Nephron progenitor cell (in vitro differentiated cells): ENCODE measurements at places on chromosomes 7 and 10.

GRCh38 chr10:86373251-86373650 is 6.7 kb upstream of the GRID1 start:
- no peak for DNase-seq
- no peaks in the 10 kb centered on the region for H3K36me3 ChIP-seq
- no peak overlapping the region for H3K27ac ChIP-seq
- peaks cover 84% of the 10 kb centered on the region for H3K27me3 ChIP-seq

- peaks cover 5% of the 10 kb centered on the region for H3K27me3 ChIP-seq
- peaks cover 22% of the 10 kb centered on the region for H3K4me1 ChIP-seq
- no peak overlapping the region for H3K27ac ChIP-seq
- H3K4me3 ChIP-seq, result no peak overlapping the region
Measured at GRCh38 chr7:39535064-39535463, 31.1 kb upstream of the YAE1 start.

DNA sequence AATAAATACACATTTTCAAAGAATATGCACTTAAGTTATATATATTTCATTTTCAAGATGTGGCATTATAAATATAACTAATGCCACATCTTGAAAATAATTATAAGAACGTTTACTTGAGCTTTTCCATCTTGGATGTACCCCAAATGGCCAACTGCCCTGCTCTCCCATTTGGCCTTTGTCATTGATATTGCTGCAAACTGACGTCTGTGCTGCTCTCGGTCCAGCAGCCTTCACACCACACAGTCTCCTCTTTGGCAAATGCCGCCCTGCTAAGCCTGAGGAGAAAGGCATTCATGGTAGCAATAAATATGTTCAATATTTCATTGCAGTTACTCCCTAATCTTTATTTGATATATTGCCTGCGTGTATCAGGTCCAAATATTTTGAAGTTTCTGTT is 384.6 kb upstream of the ADARB2 start:
- H3K4me1 ChIP-seq, result peaks cover 48% of the 10 kb centered on the region
- peaks cover 4% of the 10 kb centered on the region for H3K27me3 ChIP-seq
- H3K27ac ChIP-seq, result no peak overlapping the region
- H3K36me3 ChIP-seq, result no peaks in the 10 kb centered on the region
- H3K4me3 ChIP-seq, result no peak overlapping the region

DNA sequence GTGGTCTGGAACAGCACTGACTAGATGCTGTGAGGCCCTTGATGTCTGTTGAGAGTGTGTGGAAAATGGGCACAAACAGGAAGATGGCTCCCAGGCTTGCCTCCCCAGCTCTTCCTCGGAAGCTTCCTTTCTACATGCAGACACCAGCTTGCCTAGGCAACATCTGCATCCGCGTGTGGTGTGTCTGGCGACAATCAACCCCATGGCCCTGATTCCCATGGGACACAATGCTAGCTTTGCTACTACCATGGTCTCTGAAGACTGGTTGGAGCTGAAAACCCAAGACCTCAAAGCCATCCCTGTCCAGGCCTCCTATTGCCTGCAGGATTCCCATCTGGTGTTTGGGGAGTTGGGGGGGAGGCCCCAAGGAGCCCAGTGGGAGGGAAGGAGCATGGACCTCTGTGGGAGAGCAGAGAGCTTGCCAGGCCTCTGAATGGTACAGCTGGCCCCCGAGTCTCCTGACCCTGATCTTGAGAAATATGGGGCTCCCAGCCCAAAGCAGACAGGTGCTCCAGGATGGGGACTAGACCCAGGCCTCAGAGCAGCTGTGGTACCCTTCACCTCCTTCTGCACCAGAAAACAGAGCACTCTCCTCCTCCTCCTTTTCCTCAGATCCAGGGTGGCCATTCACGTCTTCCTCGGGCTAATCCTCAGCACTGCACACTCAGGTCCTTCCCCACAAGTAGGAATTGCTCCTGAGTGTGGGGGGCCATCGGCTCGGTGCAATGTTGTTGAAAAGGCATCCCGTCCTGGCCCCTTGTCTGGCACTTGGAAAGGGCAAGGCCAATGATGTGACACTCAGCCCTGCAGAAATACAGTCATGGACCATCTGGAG is 57.6 kb downstream of the ARHGAP22 start:
- no peak overlapping the region for H3K4me3 ChIP-seq
- no peak for DNase-seq
- H3K4me1 ChIP-seq, result no peaks in the 10 kb centered on the region
- H3K27ac ChIP-seq, result no peak overlapping the region

GRCh38 chr7:27210441-27211083 is 10.7 kb upstream of the HOXA13 start:
- DNase-seq, result peak; percentile 79
- H3K4me3 ChIP-seq, result peak overlapping the region; percentile 68
- no peaks in the 10 kb centered on the region for H3K36me3 ChIP-seq
- H3K27ac ChIP-seq, result no peak overlapping the region
- peaks cover 16% of the 10 kb centered on the region for H3K4me1 ChIP-seq

DNA sequence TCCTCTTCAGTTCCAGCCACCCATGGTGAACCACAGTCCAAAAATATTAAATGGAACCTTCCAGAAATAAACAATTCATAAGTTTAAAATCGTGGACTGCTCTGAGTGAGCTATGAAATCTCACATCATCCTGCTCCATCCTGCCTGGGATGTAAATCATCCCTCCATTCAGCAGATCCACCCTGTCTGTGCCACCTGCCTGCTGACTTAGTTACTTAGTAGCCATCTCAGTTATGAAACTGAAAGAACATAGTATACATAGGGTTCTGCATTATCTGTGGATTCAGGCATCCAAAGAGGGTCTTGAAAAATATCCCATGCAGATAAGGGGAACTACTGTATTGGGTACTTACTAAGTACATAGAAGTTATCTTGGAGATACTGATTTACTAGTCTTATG is 89.0 kb downstream of the ST8SIA6 start:
- no peaks in the 10 kb centered on the region for H3K27me3 ChIP-seq
- peaks cover 66% of the 10 kb centered on the region for H3K36me3 ChIP-seq
- no peaks in the 10 kb centered on the region for H3K4me1 ChIP-seq
- no peak for DNase-seq
- peak overlapping the region; percentile 59 for H3K27ac ChIP-seq
- no peak overlapping the region for H3K4me3 ChIP-seq

GRCh38 chr7:138350701-138351357 is 109.2 kb upstream of the TRIM24 start:
- H3K36me3 ChIP-seq, result peaks cover 6% of the 10 kb centered on the region
- H3K27me3 ChIP-seq, result no peaks in the 10 kb centered on the region

DNA sequence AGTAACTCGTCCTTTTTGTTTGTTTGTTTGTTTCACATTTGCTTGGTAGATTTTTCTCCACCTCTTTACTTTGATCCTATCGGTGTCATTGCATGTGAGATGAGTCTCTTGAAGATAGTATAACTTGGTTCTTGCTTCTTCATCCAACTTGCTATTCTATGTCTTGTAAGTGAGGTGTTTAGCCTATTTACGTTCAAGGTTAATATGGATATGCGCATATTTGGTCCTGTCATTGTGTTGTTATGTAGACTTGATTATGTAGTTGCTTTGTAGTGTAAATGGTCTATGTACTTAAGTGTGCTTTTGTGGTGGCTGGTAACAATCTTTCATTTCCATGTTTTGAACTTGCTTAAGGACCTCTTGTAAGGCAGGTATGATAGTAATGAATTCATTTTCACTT is 192.8 kb upstream of the MAGI2 start:
- no peak overlapping the region for H3K4me3 ChIP-seq
- DNase-seq, result no peak
- H3K27me3 ChIP-seq, result peaks cover 3% of the 10 kb centered on the region
- no peak overlapping the region for H3K27ac ChIP-seq
- H3K4me1 ChIP-seq, result peaks cover 8% of the 10 kb centered on the region

DNA sequence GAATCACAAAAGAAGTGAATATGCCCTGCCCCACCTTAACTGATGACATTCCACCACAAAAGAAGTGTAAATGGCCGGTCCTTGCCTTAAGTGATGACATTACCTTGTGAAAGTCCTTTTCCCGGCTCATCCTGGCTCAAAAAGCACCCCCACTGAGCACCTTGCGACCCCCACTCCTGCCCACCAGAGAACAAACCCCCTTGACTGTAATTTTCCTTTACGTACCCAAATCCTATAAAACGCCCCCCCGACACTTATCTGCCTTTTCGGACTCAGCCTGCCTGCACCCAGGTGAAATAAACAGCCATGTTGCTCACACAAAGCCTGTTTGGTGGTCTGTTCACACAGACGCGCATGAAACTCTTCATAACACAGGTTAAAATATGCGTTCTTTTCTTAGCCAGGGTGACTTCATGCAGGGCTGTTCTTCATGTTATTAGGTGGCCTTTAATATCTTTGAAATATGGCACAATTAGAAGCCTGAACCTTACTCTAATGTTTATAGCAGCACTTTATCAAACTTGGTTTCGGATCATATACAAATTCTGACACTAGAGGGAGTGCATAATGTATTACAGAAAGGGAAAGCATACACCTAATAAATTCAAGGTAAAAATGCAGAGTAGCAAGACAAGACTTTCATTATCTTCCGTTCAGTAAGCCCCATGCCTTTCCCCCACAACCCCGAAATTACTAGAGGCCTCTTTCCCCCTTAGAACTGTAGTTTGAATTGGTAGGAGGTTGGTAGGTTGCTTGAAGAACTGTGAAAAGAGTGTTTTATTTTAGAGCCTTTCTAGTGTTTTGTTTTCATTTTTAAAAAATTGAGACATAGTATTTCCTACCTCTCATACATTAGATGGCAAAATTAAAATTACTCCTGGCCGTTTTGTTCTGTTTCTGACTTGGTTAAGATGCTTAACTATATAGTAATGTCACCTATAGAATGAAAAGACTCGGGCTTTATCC is 117.9 kb downstream of the NPY start:
- DNase-seq, result no peak
- H3K4me3 ChIP-seq, result no peak overlapping the region
- peaks cover 31% of the 10 kb centered on the region for H3K4me1 ChIP-seq
- no peak overlapping the region for H3K27ac ChIP-seq

DNA sequence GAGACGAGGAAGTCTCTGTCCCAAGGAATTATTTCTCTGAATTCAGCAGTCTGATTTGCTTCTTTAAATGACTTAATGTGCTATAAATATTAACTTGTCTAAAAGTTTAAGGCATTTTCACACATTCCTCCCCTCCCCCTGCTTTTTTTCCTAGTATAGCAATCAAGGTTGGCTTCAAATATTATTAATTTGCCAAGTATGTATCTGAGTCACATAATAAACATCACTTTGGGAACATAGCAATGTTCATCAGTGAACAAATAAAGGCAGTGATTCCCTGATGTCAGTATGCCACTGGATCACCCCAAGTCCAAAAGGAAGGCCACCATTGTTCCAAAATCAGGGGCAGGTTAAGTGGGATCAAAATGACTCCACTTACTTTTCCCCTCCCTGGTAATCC is 40.5 kb downstream of the PDE6C start:
- no peaks in the 10 kb centered on the region for H3K36me3 ChIP-seq
- H3K27ac ChIP-seq, result no peak overlapping the region
- peaks cover 5% of the 10 kb centered on the region for H3K27me3 ChIP-seq
- H3K4me3 ChIP-seq, result no peak overlapping the region

DNA sequence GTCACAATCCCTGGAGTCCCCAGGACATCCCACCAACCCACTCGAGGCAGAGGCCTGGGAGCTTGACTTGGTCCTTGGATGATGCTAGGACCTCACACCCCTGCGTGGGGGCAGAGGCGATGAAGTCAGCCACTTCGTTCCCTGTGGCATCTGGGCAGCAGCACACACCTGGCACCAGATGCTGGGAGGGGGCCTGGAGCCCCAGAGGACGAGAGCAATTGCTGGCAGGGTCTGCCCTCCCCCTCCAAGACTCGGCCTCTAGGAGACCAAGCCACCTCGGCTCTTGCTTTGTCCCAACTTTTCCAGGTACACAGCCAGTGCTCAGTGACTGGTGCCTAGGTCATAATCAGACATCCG is 39.1 kb downstream of the DPYSL4 start:
- DNase-seq, result no peak
- no peaks in the 10 kb centered on the region for H3K36me3 ChIP-seq
- H3K27ac ChIP-seq, result no peak overlapping the region
- H3K4me1 ChIP-seq, result peaks cover 16% of the 10 kb centered on the region
- peaks cover 7% of the 10 kb centered on the region for H3K27me3 ChIP-seq

GRCh38 chr7:33743594-33743993 is 161.7 kb upstream of the BMPER start:
- DNase-seq, result no peak
- no peak overlapping the region for H3K4me3 ChIP-seq
- H3K27me3 ChIP-seq, result peaks cover 4% of the 10 kb centered on the region
- H3K4me1 ChIP-seq, result peaks cover 39% of the 10 kb centered on the region
- H3K27ac ChIP-seq, result peak overlapping the region; percentile 92
- H3K36me3 ChIP-seq, result no peaks in the 10 kb centered on the region

- H3K4me3 ChIP-seq, result no peak overlapping the region
- no peak overlapping the region for H3K27ac ChIP-seq
- DNase-seq, result no peak
- no peaks in the 10 kb centered on the region for H3K36me3 ChIP-seq
- peaks cover 3% of the 10 kb centered on the region for H3K27me3 ChIP-seq
Measured at GRCh38 chr10:127982601-127983000, 75.7 kb downstream of the PTPRE start.

DNA sequence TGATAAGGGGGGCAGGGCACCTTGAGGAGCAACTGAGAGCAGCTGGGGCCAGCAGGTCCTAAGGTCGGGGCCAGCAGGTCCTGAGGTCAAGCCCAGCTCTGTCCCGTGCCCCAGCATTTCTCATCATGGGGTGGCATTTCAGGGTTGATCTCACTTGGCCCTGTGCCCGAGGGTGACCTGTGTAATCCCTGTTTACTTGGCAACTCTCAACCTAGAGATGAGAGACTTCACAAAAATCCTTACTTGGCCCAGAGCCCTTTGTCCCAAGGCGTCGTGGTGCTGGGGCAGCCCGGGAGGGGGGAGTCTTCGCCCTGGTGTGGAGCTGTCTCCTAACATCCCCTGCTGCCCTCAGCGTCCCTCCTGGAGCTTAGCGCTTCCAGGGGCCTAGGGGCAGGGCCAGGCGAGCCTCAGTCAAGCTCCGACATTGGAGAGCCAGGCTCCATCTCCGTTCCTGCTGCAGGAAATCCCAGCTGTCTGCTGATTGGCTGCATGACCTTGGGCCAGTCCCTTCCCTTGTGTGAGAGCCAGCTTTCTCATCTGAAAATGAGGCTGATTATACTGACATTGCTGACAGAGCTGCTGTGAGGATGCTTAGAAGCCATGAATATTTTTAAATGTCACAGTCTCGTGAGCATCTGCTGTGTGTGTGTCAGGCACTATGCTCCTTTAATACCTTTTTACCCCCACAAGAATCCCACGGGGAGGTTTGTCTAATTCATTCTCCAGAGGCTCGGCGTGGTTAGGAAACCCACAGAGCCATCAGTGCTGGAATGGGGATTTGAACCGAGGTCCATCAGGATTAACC is 94.3 kb downstream of the ZMIZ1 start:
- peak overlapping the region; percentile 51 for H3K27ac ChIP-seq
- H3K4me1 ChIP-seq, result peaks cover 78% of the 10 kb centered on the region
- no peak overlapping the region for H3K4me3 ChIP-seq
- H3K27me3 ChIP-seq, result peaks cover 3% of the 10 kb centered on the region

- peak; percentile 17 for DNase-seq
- H3K27me3 ChIP-seq, result peaks cover 3% of the 10 kb centered on the region
- no peak overlapping the region for H3K27ac ChIP-seq
- peaks cover 46% of the 10 kb centered on the region for H3K4me1 ChIP-seq
- no peaks in the 10 kb centered on the region for H3K36me3 ChIP-seq
Measured at GRCh38 chr10:6267941-6268340, 65.2 kb downstream of the PFKFB3 start.

GRCh38 chr7:14389595-14389994 is 400.1 kb upstream of the ETV1 start:
- no peaks in the 10 kb centered on the region for H3K36me3 ChIP-seq
- no peak overlapping the region for H3K27ac ChIP-seq
- no peaks in the 10 kb centered on the region for H3K4me1 ChIP-seq
- H3K4me3 ChIP-seq, result no peak overlapping the region

- peaks cover 82% of the 10 kb centered on the region for H3K4me1 ChIP-seq
- DNase-seq, result no peak
- peak overlapping the region; percentile 24 for H3K27ac ChIP-seq
- peaks cover 3% of the 10 kb centered on the region for H3K27me3 ChIP-seq
- H3K36me3 ChIP-seq, result peaks cover 9% of the 10 kb centered on the region
Measured at GRCh38 chr10:14554091-14554490, 220.6 kb downstream of the FAM107B start.
